ENCODE measurements at places on chromosomes 7 and 10.
A peak's percentile ranks its signal among the peaks of the same experiment; 100 is the strongest.

DNA sequence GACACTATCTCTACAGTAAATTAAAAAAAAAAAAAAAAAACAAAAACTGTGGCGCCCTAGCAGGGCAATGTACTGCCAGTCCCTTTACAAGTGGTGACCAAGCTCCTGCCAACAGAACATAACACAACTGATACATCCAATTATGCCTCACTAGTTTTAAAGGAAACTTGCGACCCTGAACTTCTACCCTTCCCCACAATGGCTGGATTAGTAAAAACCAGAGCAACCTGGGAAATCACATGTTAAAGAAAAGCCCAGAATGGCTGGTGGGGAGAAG, 16.5 kb downstream of the ATE1 start:
- DNase-seq: no peak

DNA sequence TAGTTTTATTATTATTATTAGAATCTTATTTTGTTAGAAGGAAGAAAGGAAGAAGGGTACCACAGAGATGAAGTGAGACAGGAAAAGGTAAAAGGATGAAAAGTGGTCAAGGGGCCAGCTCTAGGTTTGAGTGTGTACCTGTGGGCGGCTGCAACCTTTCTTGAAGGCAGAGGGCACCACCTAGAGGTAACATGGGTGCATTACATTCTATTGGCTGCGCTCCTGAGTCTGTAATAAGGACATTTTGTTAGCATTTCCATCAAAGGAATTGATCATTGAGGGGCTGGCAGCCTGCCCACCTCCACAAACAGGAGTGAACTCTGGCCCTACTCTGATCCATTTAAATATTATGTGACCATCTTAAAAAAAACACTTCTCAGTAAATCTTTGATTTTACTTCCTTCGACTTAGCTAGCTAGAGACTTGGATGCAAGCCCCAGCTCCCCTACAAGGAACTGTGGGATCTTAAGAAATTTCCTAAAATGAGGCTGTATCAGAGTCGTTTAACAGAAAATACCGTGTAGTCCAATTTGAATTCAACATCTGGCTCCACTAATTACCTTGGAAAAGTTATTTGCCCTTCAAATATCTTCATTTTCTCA, 610.4 kb downstream of the IPMK start:
- peak; percentile 34 for DNase-seq

DNA sequence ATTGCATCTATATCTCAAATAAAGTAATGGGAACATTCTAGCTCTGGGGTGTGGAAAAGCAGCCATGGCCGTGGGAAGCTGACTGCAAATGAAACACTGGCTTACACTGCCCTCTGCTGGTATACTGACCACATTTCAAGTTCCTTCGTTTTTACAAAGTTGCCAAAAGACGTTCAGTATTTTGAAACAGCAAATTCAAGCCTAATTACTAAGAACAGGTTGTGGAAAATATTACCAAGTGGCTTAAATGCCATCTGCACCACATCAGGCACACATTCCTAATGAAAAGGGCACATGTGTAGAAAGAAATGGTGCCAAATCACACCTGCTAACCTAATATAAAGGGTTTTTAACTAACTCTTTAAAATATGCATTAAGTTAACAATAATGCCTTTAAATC, 83.9 kb downstream of the JAZF1 start:
- DNase-seq: peak; percentile 49

DNA sequence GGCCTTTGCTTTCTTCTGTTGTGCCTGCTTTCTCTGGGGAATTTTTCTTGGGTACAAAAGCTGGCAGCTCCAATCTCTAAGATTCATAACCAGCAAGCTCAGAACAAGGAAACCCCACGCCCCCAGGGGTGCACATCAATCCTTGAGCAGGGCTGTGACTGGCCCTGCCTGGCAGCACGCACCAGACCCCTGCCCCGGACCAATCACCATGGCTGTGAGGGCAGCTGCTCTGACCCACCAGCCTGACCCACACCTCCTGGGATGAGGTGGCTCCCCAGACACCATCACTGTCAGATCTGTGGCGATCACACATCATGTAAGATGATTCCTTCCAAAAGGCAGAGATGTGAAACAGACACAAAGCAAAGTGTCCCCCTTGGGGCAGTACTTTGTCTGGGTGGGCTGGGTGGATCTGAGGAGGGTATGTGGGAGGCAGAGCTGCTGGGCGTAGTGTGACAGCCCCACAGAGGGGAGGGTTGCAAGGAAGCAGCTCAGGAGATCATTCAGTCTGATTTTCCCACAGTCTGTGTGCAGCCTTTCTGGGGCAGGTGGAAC, 175.5 kb upstream of the SHH start:
- no peak for DNase-seq

GRCh38 chr10:33725430-33725829, 391.0 kb upstream of the NRP1 start:
- DNase-seq: no peak

- peak; percentile 75 for DNase-seq
These were observed 530.2 kb downstream of the GATA3 start for GRCh38 chr10:8584666-8585065.

DNA sequence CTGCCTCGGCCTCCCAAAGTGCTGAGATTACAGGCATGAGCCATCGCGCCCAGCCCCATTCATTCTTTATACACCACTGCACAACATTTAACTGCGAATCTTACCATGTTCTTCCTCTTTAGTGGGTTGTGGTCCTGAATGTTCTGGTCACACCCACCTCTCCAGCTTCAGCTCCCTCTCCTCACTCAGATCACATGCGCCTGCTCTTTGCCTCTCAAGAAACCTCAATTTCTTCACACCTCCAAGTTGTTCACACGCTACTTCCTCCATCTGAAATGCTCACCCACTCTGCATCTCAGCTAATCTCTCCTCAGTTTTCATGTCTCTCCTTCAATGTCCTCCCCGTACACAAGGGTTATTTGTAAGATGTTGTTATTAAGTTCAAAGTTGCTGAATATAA, 2.4 kb upstream of the PRR15 start:
- no peak for DNase-seq

DNA sequence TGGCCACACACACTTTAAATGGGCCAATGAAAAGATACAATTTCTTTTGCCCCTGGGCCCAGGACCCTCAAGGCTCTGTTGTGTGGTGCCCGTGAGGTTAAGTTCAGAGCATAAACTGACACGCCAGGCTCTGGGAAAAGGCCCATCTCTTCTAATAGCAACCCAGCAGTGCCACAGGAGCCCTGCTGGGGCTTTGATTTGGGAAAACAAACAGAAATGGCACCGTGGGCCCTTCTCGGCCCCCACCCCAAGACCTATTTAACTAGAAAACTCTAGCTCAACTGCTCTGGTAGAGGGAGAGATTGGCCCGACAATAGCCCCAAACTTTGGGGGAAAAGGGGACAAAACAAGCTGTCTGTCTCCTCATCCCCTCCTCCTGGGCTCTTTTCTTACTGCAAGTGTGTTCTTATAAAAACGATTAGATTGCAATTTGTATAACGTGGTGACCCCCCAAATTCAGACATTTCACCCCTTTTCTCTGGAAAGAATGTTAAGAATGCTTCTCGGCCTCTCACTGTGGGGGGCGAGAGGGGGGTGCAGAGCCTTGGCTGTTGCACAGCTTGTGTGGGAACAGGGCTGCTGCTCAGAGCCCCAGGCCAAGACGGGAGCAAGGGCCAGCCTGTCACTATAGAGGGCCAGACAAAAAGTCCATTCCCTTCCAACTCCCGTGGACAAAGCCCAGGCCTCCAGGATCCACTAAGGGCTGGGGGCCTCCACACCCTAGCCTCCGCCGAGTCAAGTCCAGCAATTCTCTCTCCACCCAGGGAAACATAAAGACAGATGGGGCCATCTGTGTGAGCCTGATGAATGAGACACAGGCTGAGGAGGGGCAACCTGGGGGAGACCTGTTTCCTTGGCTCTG, 26.8 kb downstream of the DPCD start:
- DNase-seq: no peak

DNA sequence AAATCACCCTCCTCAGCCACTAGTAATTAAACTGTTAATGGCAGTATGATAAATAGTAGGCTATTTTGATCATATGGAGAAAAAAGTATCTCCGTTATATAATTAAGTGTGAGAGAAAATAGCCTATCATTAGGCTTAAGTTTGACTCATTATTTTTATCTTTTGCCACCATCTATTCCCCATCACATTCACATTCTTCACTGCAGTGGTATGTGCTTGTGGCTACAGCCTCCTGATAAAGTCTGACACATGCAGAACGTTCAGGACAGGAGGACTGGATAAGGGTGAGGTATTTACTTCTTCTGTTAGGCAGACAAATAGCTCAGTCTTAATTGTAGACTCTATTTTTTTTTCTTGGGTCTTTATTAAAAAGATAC, 5.8 kb downstream of the NEBL start:
- DNase-seq: peak; percentile 62

DNA sequence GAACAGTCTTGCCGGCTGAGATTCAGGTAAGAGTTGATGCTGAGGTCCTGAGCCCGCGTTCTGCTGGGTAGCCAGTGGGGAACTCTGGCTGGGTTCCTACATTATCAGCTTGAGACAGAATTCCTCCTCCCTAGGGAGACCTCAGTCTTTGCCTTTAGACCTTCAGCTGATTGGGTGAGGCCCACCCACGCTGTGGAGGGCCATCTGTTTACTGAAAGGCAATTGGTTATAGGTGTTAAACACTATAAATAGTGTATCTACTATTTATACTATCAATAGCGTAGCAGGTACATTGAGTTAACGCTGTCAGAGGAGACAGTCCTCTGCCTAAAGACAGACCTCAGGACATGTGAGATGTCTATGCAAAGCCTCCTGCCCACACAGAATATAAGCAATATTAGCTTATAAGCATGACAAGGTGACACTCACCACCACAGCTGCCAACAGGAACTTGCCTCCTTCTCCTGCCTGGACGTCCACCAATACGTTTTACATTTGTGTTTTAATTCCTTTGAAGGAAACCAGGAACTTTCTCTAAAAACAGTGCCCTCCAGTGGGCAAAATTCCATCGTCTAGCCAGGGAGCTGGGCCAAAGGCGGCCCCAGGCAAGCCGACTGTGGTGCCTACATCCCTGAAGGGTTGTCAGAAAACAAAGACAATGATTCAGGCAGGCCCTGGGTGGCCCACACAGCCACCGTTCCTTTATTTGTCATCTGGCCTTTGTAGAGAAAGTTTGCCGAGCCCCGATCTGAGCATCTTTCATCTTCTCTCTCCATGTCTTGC, 58.8 kb downstream of the INSIG1 start:
- peak; percentile 18 for DNase-seq

DNA sequence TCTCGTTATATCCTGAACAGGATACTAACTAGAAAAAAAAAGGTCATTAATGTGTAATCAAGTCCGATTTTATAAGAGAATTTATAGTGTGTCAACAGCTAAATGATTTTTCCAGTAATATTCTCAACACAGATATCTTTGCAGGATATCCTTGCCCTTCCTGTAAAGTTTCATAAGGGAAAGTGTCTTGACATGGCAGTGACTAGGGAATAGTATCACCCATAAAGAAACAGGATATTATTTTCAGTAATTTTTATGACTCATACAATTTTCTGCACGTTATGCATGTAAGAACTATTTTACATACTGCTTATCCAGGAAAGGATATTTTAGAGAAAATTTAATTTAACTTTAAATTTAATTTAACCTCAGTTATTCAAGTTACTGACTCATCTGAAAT, 19.5 kb upstream of the PNLIP start:
- DNase-seq: no peak

DNA sequence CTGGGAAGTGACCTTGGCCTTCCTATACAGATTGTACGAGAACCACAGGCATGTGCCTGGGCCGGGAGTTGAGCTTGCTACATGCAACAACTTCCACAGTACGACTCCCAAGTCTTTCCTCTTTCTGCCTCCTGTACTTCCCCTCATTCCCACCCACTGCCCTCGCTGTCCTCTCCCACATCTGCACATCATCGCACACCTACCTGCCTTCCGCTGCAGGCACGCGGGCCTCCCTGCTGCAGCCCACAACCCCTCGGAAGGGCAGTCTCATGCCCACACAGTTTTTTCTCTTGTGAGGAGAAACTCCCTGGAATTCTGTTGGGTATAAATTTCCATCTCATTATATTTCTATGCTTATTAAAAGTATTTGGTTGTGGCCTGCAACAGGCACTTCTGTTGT, 117.2 kb downstream of the ACTR3B start:
- DNase-seq: no peak

DNA sequence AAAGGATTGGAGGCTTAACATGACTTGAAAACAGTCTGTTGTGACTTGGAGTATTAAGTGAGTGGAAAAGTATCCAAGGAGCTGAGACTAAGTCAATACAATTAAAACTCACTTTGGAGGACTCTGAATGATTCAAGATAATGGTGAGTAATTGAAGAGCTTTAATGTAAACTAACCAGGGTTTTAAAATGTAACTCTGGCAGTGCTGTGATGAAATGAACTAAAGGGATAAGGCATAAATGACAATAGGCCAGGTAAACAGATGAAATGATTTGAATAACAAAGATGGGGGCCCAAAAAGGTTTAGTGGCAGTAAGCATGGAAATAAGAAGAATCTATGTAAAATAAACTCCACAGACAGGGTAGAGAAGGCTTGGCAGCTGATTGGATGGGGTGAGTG, 316.5 kb upstream of the CACNA2D1 start:
- DNase-seq: no peak

GRCh38 chr10:3848775-3849635, 64.0 kb upstream of the KLF6 start:
- DNase-seq: peak; percentile 53

DNA sequence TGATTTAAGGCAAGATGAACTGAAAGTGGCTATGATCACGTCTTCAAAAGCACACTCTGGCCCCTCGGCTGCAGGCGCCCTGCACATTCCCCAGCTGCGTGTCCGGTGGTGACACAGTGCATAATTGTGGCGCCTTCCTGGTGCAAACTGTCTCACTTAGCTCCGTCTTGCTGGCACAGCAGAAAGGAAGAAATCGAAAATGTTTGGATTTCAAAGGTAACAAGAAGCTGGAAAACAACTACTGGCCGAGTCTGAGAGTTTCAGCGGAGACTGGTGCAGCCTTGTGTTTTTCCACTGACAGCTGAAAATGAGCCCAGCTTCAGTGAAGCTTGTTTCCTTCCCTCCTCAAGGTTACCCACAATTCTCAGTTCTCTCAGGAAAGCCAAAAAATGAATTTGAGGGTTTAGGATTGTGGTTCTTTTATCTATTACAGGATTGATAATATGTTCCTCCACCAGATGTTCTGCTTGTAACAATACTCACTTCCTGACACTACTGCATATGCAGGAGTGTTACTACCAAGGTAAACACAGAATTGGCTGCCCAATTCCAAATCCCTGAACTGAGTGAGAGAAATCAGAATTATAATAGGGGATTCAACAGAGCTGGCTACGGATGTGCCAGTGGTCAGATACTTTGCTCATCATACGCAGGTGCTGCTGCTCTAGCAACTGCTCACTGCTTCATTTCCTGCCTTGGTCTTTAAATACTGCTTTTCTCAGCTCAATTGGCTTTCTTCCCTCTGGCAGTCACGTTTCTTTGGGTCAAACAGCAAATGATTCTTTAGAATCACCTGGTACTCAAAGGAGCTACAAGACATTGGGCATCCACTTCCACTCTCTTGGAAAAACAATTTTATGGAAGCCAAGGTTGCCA, 63.7 kb downstream of the TRUB1 start:
- DNase-seq: peak; percentile 41

- no peak for DNase-seq
These were observed 119.5 kb downstream of the GRID1 start for GRCh38 chr10:86247073-86247472.

GRCh38 chr10:68067029-68067428, 8.1 kb downstream of the HERC4 start:
- no peak for DNase-seq
